Naive B cell (primary cell): ENCODE measurements at places on chromosomes 2 and 18.

GRCh38 chr2:203548887-203549286 lies 13.8 kb upstream of the RAPH1 start:
- no peak for DNase-seq

GRCh38 chr2:128425731-128426620 lies 107.3 kb upstream of the HS6ST1 start:
- DNase-seq, result no peak

GRCh38 chr2:8567469-8568260 lies 114.2 kb upstream of the ID2 start:
- no peak for DNase-seq

DNA sequence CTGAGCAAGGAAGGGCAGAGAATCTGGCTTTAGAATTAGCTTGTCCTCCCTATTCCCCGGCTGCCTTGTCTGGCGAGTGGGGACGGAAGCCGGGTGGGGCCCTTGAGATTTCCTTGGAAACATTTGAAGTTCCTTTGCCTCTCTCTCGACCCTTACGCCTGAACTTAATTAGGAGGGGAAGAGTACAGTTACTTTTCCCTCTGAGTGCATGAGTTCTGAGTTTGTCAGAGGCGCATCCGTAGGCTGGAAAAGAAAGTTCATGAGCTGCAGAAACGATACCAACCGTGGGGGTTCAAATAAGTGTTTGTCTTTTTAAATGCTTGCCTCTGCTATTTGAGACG lies 468 bp downstream of the PIKFYVE start:
- no peak for DNase-seq

DNA sequence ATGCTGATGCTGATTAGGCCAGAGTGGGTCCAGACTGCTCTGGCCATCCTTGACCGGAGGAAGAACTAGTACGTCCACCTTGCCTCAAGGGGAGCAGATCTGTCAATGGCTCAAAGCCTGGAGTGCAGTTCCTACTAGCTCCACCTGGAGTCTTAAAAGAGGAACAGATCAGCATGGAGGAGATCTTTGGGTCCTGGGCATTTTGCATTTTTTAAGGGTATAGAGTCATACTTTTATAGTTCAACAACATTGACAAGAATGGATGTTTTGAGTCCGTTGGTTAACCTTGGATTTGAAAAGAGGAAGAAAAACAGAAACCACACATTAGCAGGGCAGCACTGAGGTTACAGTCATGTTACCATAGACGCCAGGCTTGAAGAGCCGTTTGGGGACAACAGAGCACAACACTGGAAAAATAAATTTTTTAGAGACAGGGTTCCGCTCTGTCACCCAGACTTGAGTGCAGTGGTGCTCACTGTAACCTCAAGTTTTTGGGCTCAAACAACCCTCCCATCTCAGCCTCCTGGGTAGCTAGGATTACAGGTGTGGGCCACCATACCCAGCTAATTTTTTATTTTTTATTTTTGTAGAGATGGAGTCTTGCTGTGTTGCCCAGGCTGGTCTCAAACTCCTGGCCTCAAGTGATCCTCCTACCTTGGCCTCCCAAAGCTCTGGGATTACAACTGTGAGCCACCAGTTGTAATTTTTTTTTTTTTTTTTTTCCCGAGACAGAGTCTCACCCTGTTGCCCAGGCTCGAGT lies 78.5 kb downstream of the PRKCE start:
- DNase-seq, result peak; percentile 86
